ENCODE measurements at places on chromosomes 16 and 17. TPM values are rescaled to one million over a fixed set of nuclear protein-coding genes. Genes with fewer than 3 reads are reported as not detected.

Gene CCL4L2
- not detected for total RNA-seq

Gene SPNS3
- 0.09 TPM for total RNA-seq

Gene EPN3
- total RNA-seq: under 0.01 TPM

Gene MEOX1
- not detected for total RNA-seq

Gene GLP2R
- not detected for total RNA-seq

Gene KRT9
- total RNA-seq: not detected

Gene PRDM7
- total RNA-seq: not detected

Data from endothelial cell of coronary artery (primary cell).